HL-60 (cell line): ENCODE measurements at places on chromosomes 5 and 9.

- no peak for DNase-seq
These were observed 73.1 kb downstream of the MAN2A1 start for GRCh38 chr5:109762821-109763220.

GRCh38 chr5:104456122-104456521, 893.5 kb upstream of the NUDT12 start:
- no peak for DNase-seq

GRCh38 chr5:9356351-9356825, 189.5 kb downstream of the SEMA5A start:
- DNase-seq: no peak

GRCh38 chr9:18857769-18858168, 175.2 kb downstream of the SAXO1 start:
- DNase-seq: no peak

DNA sequence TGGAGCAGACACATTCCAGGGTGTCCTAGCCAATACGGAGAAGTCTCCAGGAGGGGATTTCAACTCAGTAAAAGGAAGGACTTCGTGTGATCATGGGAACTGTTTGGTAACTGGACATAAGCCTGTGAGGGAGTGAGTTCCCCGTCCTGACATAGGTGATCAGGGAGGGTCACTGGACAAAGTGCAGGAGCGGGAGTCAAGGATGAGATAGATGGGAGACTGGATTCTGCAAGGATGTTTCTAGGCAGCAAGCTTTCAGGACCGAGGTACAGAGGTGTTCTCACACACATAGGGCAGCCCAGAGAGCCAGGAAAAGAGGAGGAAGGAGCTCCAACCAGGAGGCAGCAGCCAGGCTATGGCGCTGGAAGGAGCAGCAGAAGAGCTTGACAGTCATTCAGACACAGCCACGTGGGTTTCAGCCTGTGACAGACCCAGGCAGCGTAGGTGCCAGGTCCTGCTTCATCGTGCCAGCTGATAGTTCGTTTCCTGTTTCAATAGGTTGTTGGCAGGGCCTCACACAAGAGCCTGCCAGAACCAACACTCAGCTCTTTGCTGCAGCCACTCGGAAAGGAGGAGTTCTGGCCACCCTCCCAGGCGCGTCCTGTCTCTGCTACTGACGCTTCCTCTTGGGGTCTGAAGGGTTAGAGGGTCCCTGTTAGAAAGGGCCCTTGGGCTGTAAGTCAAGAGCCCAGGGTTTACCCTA, 84.1 kb downstream of the AMBP start:
- peak; percentile 10 for DNase-seq

DNA sequence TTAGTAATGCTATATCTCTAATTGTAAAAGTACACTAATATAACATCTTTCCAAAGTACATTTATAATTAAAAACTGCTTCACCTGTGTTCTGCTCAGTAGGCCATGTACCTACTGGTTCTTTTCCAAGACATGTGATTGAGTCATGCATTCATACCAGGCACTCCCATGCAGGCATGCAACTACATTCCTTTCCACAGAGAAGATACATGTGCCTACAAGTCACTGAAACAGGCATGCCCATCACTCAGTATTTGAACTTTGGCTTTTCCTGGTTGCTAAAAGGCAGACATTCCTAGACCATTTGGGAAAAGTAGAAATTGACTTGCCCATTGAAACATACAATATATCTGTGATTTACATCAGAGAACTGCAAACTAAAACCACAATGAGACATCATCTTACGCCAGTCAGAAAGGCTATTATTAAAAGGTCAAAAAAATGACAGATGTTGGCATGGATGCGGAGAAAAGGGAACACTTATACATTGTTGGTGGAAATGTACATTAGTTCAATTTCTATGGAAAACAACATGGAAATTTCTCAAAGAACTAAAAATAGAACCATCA, 148.3 kb upstream of the MOCS2 start:
- DNase-seq: no peak

GRCh38 chr5:79020861-79021561, 35.9 kb upstream of the ARSB start:
- no peak for DNase-seq
